Body of pancreas (tissue), 4 donors: ENCODE measurements at places on chromosomes 1 and 21.

DNA sequence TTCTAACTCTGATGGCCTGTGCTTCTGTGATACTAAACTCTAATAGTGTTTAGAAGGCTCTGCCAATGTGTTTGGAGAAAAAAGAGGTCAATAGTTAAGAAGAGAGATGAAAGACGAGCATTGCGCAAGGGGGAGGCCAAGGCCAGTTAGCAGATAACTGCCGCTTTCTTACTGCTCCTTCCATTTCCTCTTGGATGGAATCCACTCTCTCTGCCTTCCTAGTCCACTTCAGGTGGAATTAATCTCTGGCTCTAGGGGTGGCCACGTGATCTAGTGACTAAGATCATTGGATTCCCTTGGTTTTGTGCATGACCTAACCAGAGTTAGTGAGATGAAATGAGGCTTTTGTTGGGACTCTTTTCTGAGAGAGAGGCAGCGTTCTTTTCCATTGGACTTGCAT is 148.3 kb downstream of the ACTL8 start:
- peak; percentile 81 for DNase-seq

DNA sequence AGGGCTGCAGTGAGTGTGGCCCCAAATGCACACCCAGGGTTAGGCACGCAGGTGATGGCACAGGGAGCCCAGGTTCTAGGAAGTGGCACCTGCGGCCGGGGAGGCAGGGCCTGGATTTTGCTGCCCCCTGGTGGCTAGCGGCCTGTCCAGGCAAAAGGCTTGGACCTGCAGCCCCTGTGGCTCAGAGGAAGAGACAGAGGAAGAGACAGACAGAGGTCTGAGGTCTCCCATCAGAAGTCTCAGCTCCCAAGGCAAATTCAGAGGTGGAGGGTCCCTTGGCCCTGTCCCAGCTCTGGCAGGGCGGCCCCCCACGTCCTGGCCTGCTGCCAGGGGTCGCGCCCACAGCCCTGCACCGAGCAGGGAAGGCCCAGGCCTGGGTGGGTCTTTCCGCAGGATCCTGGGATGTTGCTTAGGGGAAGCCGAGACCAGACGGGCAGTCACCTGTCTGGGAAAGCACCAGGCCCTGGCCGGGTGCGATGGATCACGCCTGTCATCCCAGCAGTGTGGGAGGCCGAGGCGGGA is 8.0 kb upstream of the TNFRSF14 start:
- peak; percentile 89 for DNase-seq

DNA sequence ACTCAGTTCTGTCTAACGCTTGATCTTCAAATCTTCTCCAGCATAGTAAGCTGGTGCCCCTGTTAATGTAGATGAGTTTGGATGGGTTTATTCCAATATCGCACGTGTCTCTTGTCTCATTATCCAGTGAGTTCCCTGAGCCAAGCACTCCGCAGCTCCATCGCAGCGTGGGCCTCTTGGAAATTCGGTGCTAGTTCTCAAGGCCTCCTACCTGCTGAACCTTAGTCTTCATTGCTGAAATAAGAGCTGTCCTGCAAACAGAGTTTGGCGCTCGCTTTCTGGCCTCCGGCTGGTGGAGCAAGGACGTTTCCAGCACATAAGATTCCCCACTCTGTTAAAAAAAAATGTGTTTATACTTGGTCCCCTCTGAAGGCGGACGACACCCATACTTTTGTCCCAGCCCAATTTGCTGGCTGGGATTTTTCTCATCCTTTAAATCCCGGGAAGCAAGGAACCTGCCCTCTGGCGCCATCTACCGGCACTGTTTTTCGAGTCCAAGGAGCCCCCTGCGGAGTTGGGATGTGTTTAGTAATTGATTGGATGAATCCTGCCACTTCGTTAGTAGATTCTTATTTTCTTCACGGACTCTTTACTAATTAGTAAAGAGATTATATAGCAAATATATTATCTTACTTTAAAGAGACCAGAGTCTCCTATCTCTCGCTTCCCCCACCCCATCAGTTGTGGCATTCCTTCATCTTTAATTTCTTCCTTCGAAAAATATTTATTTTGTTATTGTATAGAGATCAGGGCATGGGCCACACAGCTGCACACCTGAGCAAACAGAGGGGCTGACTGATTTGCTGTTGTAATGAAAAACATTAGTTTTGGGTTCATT is 14.7 kb downstream of the JUN start:
- peak; percentile 78 for DNase-seq

DNA sequence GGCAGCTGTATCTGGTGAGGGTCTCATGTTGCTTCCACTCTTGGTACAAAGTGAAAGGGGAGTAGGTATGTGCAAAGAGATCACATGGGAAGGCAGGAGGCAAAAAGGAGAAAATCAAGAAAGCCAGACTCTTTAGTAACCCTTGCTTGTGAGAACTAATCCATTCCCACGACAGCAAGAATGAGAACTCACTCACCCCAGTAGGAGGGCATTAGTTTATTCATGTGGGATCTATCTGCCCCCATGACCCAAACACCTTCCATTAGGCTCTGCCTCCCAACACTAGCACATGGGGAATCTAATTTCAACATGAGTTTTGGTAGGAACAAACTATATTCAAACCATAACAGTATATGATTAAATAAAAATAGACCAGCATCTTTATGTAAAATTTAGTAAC is 57.6 kb downstream of the ZNHIT6 start:
- DNase-seq = no peak

- DNase-seq = no peak
These were observed 16.7 kb upstream of the PTGFR start for GRCh38 chr1:78474092-78474491.

DNA sequence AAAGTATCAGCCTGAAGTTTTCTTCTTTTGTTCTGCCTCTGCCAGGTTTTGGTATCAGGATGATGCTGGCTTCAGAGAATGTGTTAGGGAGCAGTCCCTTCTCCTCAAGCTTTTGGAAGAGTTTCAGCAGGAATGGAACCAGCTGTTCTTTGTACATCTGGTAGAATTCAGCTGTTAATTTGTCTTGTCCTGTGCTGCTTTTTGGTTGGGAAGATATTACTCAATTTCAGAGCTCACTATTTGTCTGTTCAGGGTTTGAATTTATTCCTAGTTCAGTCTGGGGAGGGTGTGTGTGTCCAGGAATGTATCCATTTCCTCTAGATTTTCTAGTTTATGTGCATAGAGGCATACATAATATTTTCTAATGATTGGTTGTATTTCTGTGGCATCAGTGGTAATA is 12.8 kb downstream of the ZNF678 start:
- no peak for DNase-seq

GRCh38 chr1:205596876-205597275 is 34.9 kb downstream of the ELK4 start:
- no peak for DNase-seq

- no peak for DNase-seq
These were observed 56.4 kb upstream of the ADORA3 start for GRCh38 chr1:111559736-111560279.

- no peak for DNase-seq
These were observed 18.3 kb downstream of the KCNC4 start for GRCh38 chr1:110228381-110228780.

DNA sequence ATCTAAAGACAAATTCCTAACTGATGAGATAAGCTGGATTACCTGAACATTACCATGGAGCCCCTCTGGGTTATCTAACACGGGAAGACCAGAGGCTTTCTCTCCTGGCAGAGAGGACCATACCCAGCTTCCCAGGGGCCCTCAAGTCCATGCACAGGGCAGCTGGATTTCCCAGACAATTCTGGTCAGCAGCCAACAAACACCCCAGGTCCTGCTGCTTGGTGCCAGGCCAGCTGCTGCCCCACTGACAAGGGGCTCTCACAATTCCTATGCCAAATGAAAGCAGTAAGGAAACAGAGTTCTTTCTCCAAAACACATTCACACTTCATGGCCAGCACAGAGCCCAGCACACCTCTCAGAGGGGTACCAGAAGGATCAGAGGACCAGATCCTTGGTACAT is 114.2 kb downstream of the HLCS start:
- no peak for DNase-seq

DNA sequence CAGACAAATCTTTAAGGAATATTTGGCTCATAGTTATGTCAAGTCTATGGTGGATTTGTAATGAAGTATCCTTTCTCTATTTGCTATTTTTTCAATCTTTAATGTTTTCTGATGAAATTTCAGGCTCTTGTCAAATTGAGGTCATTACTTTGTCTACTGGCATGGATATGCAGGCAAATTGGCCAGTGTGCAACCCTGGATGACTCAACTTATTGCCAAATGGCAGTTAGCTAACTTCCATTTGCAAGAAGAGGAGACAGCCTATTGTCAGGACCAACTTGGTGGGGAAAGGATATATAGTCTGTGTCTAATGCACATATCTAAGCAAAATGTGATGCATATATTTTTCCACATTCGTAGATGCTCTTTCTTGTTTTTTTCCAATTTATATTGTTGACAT is 530.5 kb downstream of the PTBP2 start:
- no peak for DNase-seq

DNA sequence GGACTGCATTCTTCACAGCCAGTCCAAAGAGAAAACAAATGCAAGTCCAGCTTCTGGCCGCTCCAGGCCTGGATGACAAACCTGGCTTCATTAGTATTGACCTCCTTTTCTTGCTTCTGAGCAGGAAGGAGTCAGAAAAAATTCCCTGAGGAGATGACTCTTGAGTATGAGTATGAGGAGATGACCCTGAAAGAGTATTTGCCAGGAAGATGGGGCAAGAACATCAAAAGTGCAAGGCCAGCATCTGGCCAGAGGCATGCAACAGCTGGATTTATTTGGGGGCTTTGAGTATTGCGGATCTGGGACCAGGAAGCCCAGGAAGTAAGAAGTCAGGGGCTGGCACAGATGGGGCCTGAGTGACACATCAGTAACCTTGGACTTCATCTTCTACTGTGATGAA is 113.9 kb downstream of the GLIS1 start:
- DNase-seq = no peak

- no peak for DNase-seq
These were observed 10.8 kb upstream of the LSM10 start for GRCh38 chr1:36408479-36408878.

DNA sequence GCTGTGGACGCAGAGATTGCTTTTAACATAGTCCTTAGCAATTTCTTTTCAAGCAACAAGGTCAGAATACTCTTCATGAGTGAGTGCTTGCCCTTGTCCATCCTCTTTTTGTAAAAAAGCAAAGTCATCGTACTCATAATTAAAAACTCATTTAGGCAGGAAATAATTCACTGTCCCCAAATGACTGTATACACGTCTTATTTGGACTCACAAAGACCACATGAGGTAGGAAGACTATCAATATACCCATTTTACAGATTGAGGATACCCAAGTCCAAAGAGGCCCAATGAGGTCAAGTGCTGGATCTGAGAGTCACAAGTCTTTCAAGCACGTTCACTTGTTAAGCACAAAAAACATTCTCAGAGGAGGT is 13.2 kb downstream of the ITPKB start:
- no peak for DNase-seq

GRCh38 chr1:207807690-207808321 is 56.0 kb downstream of the CD46 start:
- peak; percentile 72 for DNase-seq

DNA sequence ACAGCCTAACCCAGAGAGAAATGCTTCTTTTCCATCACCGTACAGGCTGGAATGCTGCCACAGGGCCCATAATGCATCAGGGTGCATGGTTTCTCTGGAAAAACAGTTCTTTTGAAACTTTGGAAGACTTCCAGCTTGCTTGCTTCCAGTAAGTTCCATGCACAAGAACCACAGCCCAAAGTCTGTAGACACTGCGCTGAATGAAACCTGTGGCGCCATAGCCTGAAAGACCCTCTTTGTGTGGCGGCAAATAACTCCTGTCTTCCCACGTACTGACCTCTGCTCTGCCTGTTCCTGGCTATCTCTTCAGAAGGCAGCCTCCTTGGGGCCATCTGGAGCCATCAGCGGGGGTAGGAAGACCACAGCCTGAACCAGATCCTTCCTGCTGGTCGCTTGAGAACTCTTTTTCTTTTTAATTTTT is 15.1 kb downstream of the MIIP start:
- no peak for DNase-seq
